ENCODE measurements at places on chromosomes 2 and 18. TPM values are rescaled to one million over a fixed set of nuclear protein-coding genes. Genes with fewer than 3 reads are reported as not detected.

PIGN gene
- total RNA-seq, result 26.2 TPM

BOLL gene
- total RNA-seq, result not detected

TMEFF2 gene
- total RNA-seq, result under 0.01 TPM

RAB6C gene
- total RNA-seq, result not detected

CYRIA gene
- total RNA-seq, result 30.8 TPM

SCTR gene
- total RNA-seq, result not detected

POTEC gene
- not detected for total RNA-seq

CD8B2 gene
- total RNA-seq, result not detected

CTNNA2 gene
- total RNA-seq, result not detected

LAMA1 gene
- total RNA-seq, result 0.32 TPM

ATG4B gene
- 30.8 TPM for total RNA-seq

CCDC68 gene
- 0.63 TPM for total RNA-seq

UGT1A4 gene
- not detected for total RNA-seq

FAM237A gene
- total RNA-seq, result not detected

TRIP12 gene
- 216 TPM for total RNA-seq

IL1RN gene
- total RNA-seq, result not detected

TFPI gene
- 107 TPM for total RNA-seq

CHRNG gene
- total RNA-seq, result not detected

IL1A gene
- 0.32 TPM for total RNA-seq

NDC80 gene
- total RNA-seq, result 21.4 TPM

MSTN gene
- total RNA-seq, result 0.19 TPM

Data from bladder microvascular endothelial cell (primary cell).